ENCODE measurements at places on chromosomes 4 and X.

- DNase-seq: peak; percentile 41
Observed at GRCh38 chr4:2837904-2838496, 5.6 kb upstream of the ADD1 start.

- no peak for DNase-seq
Observed at GRCh38 chr4:8168832-8169598, 10.4 kb upstream of the ABLIM2 start.

DNA sequence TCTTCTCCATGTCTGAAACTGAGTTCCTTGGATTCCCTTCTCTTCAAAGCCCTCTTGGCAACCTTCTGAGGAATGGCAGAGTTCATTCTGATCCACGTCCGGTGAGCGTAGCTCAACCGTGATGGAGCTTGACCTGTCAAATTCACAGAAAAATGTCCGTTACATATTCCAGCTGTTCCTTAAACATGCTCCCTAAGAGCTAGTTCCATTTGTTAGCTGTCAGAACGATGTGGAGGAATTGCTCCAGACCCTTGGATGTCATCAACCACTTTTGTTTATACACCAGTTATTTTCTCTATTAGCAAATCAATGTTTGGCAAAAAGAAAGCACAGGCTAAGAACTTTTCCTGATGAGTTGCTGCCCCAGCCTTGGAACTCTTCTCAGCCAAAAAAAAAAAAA, 50.1 kb downstream of the NHS start:
- DNase-seq: no peak

DNA sequence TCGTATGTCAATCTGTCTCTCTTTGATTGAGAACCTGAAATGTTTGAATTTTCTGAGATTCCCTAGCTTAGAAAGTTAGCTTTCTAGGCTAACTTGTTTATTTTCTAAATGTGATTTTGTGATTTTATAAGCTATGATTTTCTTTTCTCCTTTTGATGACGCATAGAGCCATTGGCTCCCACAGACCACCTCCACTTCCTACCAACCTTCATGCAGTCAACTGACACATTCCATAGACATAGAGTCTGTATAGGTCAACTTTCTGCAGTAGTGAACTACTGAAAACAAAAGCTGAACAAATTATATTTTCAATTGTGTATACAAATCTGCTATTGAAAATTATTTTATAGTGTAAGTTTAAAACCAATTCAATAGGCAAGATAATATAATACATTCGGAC, 2.8 kb upstream of the SULT1B1 start:
- no peak for DNase-seq

DNA sequence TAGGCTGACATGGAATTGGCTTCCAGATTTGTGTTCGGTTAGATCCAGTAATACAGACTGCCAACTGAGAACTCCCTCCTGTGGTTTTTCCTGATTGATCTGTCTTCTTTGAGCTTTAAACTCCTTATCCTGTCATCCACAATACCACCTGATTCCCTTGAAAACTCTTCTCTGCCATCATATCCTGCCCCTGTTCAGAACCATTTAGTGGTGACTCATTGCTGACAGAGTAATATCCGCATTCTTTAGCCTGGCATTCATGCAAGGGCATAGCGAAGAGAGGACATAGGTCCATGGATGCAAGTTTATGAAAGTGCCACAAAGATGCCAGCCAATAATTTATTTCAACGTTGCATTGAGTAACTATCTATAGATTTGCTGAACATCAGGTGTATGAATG, 76.6 kb downstream of the ITIH6 start:
- no peak for DNase-seq

DNA sequence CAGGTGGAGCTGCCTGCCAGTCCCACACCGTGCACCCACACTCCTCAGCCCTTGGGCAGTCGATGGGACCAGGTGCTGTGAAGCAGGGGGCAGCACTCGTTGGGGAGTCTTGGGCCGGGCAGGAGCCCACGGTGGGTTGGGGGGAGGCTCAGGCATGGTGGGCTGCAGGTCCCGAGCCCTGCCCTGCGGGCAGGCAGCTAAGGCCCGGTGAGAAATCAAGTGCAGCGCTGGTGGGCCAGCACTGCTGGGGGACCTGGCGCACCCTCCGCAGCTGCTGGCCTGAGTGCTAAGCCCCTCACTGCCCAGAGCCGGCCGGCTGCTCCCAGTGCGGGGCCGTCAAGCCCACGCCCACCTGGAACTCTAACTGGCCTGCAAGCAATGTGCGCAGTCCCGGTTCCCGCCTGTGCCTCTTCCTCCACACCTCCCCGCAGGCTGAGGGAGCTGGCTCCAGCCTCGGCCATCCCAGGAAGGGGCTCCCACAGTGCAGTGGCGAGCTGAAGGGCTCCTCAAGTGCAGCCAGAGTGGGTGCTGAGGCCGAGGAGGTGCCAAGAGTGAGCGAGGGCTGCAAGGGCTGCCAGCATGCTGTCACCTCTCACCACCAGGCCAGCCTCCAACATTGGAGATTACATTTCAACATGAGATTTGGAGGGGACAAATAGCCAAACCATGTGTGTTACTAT, 197.2 kb downstream of the NPNT start:
- no peak for DNase-seq

Measured in stimulated activated CD8-positive, alpha-beta memory T cell treated with anti-CD3 and anti-CD28 coated beads, Interleukin-4, amount 100 ng/mL, for 4 hours (primary cell).